ENCODE measurements at places on chromosomes 4 and X. TPM values are rescaled to one million over a fixed set of nuclear protein-coding genes. Genes with fewer than 3 reads are reported as not detected.

CENPU gene
- 72.4 TPM for polyA plus RNA-seq

- no peak for DNase-seq
Measured at GRCh38 chr4:43423276-43423675, 530.8 kb downstream of the GRXCR1 start.

DNA sequence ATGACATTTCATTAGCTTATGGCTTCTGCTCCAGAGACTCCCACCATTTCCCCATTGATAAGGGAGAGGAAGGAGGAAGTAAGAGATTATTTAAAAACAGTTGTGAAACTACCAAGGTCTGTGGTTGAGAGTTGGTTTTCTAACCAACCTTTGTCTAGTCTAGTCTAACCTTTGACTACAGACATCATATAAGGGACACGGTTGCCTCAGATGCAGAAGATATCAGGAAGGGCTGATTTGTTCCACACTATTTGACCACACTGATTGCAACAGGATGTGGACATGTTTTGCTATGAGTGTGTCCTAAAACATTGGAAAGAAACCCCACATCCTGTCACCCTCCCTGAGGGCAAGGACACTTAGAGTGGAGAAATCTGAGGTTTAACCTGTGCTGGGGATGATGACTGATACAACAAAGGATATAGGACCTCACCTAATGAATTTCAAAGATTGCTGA, 53.0 kb downstream of the COQ2 start:
- no peak for DNase-seq

GRCh38 chr4:123229286-123229685, 167.3 kb upstream of the SPRY1 start:
- DNase-seq: no peak

- peak; percentile 56 for DNase-seq
Measured at GRCh38 chrX:19097553-19098283, 24.6 kb downstream of the ADGRG2 start.

GRCh38 chrX:11462136-11462535, 168.9 kb downstream of the AMELX start:
- no peak for DNase-seq

DNA sequence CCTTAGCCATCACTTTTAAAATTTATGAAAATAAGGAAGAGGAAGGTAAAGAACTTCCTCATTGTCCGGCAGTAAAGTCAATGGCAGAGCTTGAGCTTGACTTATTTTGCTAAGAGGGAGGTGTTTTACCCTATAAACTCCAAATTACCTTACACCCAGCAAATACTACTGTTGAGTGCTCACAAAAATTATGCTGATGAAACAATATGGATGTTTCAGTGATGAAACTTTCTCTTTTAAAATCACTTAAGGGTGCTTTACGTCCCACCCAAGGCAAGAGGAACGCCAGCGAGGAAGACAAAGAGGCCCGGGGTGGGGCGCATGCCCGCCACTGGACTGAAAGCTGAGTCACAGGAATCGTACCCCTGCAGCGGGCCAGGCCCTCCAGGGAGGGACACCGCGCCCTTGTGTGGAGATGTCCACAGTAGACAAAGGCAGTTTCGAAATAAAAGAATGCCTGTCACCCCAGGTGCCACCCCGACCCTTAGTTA, 560 bp upstream of the TMSB4X start:
- no peak for DNase-seq

- no peak for DNase-seq
Measured at GRCh38 chr4:76035141-76035540, 729 bp downstream of the CXCL11 start.

DNA sequence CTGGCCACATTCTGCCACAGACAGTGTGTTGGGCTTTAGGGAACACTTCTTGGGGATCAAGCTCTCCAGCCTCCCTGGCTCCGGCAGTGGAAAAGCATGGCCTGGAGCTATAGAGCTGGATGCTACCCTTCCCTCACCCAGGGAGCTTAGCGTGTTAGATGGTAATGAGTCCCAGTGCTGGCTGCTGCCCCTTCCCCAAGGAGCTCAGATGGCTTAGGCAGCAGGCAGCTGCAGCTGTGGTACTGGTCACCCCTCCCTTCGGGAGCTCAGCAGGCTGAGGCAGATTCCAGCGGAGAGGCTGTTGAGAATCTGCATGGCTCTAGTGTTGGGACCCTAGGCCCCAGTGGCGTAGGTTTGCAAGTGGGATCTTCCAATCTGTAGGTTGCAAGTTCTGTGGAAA, 19.5 kb downstream of the TMEM144 start:
- no peak for DNase-seq

- no peak for DNase-seq
Measured at GRCh38 chr4:151721916-151722315, 38.9 kb downstream of the GATB start.

GRCh38 chrX:132207996-132208395, 11.3 kb downstream of the RAP2C start:
- DNase-seq: no peak

All from right lung (tissue), 10 donors.